OCI-M1 (cell line): ENCODE measurements at places on chromosomes 12 and 14.

GRCh38 chr12:119870457-119870856 lies 6.7 kb downstream of the CIT start:
- DNase-seq, result no peak

DNA sequence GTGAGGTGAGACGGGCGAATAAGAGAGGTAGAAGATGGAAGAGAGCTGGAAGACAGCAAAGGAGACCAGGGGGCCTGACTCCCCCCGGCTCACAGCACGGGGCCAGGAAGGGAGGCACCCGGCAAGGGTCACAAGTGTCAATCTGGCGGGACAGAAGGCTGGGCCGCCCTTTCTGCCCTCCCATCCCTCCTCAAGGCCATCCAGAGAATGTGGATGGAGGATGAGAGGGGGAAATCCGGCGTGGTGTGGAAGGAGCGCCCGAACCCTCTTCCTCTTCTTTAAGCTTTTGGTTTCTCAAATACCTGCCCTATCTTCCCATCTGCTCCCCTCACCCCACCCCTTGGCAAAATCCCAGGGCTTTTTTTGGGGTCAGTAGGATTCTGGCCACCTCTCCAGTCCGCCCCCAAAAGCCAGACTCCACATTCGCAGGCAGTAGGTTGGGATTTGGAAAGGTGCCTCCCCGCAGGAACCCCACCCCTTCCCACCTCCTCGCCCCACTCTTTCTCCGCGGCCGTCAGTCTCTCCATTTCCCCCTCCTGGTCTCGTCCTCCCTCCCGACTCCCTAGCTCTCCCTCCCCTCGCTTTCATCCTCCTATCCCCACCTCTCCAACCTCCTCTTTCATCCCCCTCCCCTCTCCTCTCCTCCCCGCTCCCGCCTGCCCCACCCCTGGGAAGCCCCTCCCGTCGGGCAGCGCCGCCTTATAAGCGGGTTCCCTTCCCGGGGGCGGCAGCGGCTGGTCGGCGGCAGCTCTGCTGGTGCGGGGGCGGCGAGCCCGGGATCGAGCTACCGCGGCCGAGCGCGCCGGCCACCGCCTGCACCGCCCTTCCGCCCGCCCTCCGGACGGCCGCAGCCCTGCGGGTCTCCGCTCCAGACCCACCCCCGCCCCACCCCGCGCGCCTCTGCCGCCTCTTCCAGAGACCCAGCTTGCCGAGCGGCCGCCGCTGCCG lies at the start of gene PTMS:
TSS of gene PTMS (plus strand) at position 730 of the 948 bp plus-strand sequence. CDS start 343 bp downstream, outside the sequence.
- peak; percentile 72 for DNase-seq

- peak; percentile 74 for DNase-seq
These were observed 47.2 kb downstream of the MYF5 start for GRCh38 chr12:80763874-80764273.

DNA sequence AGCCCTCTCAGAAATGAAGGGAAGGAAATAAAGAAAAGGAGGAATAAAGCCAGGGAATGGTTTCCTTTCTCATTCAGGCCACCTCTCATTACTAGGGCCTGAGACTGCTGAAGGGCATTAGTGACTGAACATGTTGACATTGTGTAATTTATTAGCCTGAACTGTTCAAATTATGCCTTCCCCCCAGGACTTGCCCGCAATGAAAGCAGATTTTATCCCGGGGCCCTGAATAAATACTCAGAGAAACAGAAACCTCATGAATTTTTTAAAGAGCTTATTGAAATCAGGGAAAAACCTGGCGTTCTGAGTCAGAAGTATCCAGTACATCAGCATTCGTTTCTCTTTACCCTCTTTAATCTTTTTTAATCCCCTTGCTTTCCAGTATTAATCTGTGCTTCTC lies 35.9 kb upstream of the WSCD2 start:
- DNase-seq, result no peak

GRCh38 chr14:104265918-104266630 lies 127.7 kb downstream of the KIF26A start:
- no peak for DNase-seq
